Peyer's patch (tissue), 4 donors: ENCODE measurements at places on chromosomes 11 and 22. TPM values are rescaled to one million over a fixed set of nuclear protein-coding genes. Genes with fewer than 3 reads are reported as not detected.

The PKDREJ gene
- total RNA-seq: not detected

The FOLR3 gene
- total RNA-seq: not detected

The AQP11 gene
- total RNA-seq: 16.8 TPM

The OR8A1 gene
- not detected for total RNA-seq

The EIF3L gene
- total RNA-seq: 177 TPM

The SNX15 gene
- 32.1 TPM for total RNA-seq

DNA sequence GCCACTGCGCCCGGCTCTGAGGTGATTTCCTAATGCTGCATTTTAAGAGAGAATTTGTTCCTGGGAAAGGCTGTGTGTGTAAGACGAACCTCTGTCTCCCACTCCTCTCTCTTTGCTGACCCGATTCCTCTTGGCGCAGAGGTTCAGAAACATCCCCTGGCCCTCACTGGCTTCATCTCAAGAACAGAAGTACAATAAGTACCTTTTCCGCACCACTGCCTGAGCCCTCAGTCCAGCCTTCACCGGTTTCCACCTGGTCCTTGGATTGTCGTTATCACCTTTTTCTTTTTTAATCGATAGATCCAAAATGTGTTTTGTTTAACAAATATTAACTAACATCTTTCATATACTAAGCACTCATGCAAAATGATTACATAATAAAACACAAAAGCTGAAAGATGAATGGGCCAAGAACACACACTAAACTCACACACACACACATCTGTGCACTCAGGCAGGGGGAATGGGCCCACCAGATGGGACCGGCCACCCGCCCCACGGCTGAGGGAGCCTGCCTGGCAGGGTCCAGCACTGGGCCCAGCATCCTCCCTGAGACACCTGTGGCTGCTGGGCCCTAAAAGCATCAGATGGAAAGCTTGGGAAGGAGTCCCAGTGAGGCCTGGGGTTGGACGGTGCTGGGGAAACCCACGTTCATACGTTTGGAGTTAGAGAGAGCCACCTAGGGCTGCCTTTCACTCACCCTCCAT lies 50.4 kb upstream of the A4GALT start:
- no peak for DNase-seq

- DNase-seq: no peak
Observed at GRCh38 chr11:45517171-45517770, 148.2 kb downstream of the CHST1 start.

- no peak for DNase-seq
Observed at GRCh38 chr11:133545199-133545803, 13.0 kb upstream of the OPCML start.

- no peak for DNase-seq
Observed at GRCh38 chr22:44188316-44188715, 7.6 kb downstream of the PARVG start.

GRCh38 chr11:40281052-40281580 lies 1178.3 kb downstream of the LRRC4C start:
- no peak for DNase-seq

- no peak for DNase-seq
Observed at GRCh38 chr11:92329646-92330045, 105.0 kb downstream of the FAT3 start.
